ENCODE measurements at places on chromosomes 5 and 9.

GRCh38 chr5:82150559-82150958, 127.6 kb downstream of the RPS23 start:
- no peak for DNase-seq

- no peak for DNase-seq
Measured at GRCh38 chr5:35052838-35053237, 5.1 kb upstream of the AGXT2 start.

GRCh38 chr5:14148890-14149671, 5.9 kb downstream of the TRIO start:
- DNase-seq, result no peak

DNA sequence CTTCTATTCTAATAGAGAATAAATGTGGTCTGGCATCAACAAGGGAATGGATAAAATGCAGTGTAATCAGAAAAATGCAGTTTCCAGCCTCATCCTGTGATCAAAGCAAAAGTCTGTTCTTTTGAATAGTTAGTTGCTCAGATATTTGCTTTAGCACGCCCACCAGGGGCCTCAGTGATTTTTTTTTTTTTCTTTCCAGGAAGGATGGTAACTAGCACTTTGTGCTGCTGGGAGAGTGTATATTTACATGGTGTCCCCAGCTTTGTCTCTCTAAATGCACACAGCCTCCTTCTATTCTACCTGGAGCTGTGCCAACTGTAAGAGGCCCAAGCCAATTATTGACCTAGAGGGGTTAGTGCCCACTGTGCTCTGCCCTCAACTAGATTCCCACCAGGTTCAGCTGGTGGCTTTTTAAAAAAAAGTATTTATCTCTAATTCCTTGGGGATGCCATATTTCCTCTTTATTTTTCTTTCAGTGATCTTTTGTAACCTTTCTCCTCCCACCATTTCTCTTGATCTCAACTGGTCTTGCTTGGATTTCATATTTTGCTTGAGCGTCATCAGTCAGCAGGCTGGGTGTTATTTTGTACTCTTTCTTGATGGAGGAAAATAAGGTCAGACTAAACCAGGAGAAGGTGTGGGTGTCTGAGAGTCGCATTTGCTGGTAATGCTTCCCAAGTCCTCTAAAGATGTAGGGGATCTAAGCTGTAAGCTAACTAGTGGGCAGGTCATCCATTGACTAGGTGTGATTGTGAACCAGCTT, 193.0 kb upstream of the C9orf72 start:
- DNase-seq, result no peak

DNA sequence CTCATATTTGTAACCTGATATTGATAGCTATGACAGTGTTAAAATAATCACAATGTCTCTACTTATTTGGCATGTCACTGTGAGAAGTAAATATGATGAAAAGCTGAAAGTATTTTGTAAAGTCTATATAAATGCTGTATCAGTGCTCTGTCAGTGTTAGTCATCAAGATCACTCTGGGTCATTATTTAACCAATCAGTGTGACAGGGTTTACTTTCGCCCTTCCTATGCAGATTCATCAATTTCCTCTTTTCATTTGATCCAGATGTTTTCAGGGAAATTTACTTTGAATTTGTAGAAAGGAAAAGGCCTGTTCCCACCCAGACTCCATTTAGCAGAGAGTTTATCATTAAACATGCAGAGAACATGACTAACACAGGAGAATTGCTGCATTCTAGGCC, 9.9 kb upstream of the PCSK5 start:
- no peak for DNase-seq

GRCh38 chr9:2303056-2303455, 287.9 kb downstream of the SMARCA2 start:
- DNase-seq, result no peak

DNA sequence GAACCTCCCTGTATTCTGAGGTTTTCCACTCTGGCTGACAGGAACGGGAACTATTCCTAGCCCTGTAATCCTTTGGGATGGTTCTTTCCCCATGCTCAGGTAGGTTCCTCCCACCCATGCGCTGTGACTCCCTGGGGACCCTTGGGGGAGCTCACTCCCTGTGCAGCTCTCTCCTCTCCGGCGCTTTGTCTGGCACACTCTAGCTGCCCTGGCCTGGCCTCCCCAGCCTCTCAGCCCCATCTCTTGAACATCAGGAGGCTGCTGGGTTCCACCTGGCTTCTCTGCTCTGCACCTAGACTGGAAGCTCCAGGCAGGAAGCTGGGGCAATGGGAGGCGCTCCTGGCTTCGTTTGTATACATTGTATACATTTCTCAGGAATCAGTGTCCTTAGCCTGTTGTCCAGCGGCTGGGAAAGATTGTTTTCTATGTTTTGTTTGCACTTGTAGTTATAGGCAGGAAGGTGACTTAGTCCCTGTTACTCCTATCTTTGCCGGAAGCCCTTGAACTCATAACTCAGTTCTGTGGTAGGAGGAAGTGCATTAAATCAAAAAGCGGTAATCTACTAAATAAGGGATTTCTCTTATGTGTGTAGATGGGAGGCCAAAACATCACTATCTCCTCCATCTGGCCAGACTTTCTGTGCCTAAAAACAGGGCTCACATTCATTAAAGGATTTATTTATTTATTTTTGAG, 20.4 kb downstream of the SLC25A25 start:
- DNase-seq, result no peak

- no peak for DNase-seq
Measured at GRCh38 chr9:34907044-34907443, 51.0 kb upstream of the PHF24 start.

GRCh38 chr9:112380102-112380824, at the start of gene HSDL2:
Gene HSDL2 (plus strand): TSS chr9:112380108. CDS start chr9:112380164, 56 bp downstream.
- DNase-seq, result peak; percentile 20

- DNase-seq, result no peak
Measured at GRCh38 chr5:178672630-178673029, 45.8 kb upstream of the CLK4 start.

DNA sequence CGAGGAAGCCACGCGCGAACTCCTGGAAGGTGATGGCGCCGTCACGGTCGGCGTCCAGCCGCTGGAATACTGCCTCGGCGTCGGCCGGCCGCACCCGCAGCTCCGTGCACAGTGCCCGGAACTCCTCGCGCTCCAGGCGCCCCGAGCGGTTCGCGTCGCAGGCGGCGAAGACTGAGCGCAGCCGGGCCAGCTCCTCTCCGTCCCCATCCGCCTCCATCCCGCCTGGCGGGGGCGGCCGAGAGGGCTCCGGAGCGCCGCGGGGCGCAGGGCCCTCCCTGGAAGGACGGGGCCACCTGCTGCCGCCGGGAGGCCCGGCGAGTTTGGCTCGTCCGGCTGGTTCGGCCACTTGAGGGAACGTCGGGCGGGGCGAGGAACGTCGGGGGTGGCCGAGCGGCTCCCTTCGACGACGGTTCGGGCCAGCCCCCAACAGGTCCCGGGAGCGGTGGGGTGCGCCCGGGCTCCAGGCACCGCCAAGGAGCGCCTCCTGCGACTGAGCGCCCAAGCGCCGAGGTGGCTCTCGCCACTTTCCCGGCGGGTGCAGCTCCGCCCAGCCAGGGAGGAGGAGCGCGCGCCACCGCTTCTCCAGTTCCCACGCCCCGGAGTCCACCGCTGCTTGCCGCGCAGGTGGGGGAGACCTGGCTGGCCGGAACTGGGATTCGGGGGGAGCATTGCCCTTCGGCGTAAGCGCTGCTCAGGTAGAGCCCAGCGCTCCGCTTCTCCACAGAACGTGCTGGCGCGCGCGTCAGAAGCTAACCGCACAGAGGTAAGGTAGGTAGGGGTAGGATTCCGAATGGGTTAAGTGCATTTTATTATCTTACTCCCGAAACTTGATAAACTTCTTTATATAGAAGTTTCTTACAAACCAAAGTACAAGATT, at the start of gene RASEF:
Gene RASEF (minus strand): TSS at position 492 of the 877 bp plus-strand sequence. CDS start 275 bp downstream, at position 217.
- no peak for DNase-seq

DNA sequence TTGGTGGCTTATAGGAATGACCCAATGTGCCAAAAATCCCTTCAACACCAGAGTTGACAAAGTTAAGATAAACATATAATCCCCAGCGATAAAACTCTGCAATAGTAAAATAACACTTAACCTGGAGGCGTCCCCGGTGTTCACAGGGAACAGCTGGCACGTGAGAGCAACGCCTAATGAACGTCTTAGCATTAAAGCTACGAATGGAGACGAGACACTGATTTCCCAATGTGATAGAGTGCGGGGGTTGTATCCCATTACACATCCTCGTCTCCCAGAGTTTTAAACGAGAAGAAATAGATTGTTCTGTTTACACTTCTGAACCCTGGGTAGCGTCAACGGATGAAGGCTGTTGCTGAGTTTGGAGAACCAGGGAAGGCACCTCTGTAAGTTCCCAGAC, 57.6 kb downstream of the PTCH1 start:
- DNase-seq, result no peak

DNA sequence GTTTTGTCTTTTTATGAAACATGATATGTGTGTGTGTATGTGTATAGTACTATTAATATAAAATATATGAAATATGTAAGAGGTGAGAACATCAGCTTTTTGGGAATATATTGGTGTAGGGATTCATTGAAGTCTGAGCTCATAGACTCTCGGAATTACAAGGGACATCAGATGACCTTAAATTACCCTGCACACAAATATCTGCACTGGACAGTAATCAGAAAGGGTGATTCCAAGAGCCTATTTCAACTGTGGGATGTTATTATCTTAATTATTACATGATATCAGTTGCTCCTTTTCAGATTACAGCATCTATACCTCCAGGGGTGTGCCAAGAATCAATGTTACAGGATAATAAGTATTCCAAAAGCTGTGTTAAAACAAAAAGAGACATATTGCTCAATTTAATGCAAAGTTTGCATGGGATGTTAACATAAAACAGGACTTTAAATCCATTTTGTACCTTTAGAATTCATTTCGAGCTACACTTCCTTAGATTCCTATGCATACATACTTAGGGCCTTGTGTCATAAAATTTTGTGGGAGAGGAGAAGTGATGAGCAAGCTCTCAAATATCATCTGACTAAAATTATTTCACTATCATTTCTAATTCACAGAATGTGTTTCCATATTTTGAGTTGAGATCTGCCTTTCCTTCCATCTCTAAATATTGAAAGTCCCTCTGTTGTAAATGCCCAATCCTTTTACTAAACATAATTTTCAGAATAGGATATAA, 365.2 kb downstream of the BRINP1 start:
- DNase-seq, result no peak

DNA sequence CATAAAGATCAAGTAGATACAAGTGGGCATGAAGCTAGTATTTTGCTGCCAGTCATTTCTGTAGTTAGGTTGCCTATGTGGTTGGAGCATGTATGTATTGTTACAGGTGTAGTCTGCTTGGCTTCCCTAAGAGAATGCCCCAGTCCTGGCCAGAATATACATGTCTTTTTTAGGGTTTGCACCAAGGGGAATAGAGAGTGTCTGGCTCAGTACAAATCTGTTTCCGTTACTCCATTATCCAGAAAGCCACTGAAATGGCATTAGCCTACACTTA, 23.2 kb downstream of the TGFBR1 start:
- DNase-seq, result no peak

GRCh38 chr5:21212026-21212425, 1224.0 kb upstream of the CDH18 start:
- DNase-seq, result no peak

DNA sequence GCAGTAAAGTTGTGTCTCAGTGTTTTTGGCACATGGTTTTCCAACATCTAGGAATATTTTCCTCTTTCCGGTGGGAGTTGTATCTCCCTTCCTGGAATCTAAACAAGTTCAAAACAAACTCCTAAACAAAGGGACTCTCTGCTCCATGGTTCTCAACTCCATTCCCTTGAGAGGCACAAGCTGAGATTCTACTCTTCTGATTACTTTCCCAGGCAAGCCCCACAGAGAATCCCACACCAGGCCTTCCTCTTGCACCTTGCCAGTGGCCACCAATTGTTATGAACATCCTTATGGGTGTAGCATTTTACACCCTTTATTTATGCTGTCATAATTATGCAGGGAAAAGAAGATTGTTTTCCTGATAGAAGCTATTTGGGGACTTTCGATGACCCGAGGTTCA, 25.8 kb upstream of the SH3TC2 start:
- no peak for DNase-seq

GRCh38 chr5:171705036-171705435, 80.6 kb upstream of the SMIM23 start:
- no peak for DNase-seq

DNA sequence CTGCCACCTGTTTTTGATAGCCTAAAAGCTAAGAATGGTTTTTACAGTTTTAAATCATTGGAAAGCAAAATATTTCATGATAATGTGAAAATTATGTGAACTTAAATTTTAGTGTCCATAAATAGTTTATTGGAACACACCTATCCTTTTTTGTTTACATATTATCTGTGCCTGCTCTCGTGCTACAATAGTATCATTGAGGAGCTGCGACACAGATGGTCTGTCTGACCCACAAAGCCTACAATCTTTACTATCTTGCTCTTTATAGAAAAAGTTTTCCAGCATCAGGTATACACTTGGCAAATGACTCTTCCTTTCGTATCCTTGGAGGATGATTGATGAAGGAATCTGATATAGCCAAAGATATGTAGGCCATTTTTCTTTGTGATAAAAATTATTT, 40.2 kb downstream of the TTC1 start:
- no peak for DNase-seq

DNA sequence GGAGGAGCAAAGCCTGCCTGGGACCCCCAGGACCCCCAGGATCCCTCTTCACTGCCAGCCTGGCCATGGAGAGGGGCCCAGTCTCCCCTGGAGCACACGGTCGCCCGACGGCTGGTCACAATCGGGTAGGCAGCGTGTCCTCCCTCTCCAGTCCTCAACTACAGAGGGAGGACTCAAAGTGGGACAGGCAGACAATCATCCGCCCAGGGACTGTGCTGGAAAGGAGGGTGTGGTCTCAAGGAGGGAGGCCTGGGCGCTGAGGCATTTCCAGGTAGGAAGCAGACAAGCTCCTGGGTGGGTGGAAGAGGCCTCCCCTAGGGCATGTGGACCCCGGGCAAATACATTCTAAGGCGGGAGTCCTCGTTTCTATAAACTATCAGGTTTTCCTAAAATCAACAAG, 93.2 kb upstream of the ADAMTS2 start:
- DNase-seq, result no peak

Data from GM20000 (cell line).